ENCODE measurements at places on chromosomes 12 and 14. TPM values are rescaled to one million over a fixed set of nuclear protein-coding genes. Genes with fewer than 3 reads are reported as not detected.

GRCh38 chr12:68031174-68031573 lies 41.9 kb downstream of the IFNG-AS1 start:
- DNase-seq: no peak

DNA sequence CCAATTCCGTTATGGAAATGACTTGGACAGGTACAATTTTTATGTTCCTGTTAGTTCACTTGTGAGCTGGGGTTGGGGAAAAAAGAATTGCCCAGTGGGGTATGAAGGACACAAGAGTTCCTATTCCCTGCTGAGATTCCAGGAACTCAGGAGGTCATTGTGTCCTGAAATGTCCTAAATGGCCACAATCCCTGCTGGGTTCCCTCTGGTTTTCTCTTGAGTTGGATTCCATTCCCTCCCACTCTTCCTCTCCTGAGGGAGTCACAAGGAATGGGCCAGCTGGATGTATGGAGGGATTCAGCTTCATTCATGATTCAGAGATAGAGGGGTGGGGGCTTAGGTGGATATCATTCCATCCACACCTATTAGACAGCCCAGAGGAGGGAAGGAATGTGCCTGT lies 34.5 kb upstream of the DCD start:
- no peak for DNase-seq

Gene CEBPE
- 1.0 TPM for total RNA-seq

- no peak for DNase-seq
Measured at GRCh38 chr14:71725922-71726579, 206.2 kb upstream of the RGS6 start.

Gene FOXG1
- total RNA-seq: not detected

DNA sequence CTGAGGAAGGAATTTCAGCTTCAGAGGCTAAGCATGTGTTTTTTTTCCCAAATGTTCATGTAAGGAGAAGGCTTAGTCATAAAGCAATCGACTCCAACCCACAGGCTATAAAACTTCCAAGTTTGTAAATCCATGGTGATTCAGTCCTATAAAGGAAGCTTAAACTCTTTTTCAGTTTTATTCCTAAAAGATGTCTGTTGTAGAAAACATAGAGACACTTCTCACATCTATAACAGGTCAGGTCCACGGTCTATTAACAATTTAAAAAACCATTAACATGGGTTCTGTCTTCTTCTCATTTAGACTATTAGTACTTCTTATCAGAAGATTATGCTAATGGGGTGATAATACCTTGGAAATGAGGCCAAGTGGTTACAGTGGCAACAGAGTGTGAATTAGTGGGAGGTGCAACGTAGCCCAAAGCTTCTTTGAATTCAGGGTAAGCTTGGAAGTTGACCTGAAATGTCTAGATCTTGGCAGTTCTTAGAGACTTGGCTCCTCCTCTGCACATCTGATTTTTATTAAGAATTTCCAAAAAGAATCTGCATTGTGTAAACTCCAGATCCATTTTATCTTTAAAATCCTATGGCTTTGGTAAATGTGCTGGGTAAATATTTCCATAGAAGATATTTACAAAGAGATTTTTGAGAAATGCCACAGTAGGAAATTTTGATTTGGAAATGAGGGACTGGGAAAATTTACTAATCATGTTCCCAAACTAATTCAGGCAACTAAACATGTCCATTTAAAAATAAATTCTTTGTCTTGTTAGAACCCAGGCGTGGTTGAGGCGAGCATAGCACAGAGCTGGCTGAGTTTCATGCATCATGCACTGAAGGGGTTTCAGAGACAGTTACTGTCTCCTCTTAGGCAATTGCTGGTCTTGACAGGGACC lies 86.4 kb downstream of the EML1 start:
- DNase-seq: peak; percentile 19

Gene TCL1B
- not detected for total RNA-seq

Gene BICDL1
- 10.7 TPM for total RNA-seq

Gene INHBC
- not detected for total RNA-seq

DNA sequence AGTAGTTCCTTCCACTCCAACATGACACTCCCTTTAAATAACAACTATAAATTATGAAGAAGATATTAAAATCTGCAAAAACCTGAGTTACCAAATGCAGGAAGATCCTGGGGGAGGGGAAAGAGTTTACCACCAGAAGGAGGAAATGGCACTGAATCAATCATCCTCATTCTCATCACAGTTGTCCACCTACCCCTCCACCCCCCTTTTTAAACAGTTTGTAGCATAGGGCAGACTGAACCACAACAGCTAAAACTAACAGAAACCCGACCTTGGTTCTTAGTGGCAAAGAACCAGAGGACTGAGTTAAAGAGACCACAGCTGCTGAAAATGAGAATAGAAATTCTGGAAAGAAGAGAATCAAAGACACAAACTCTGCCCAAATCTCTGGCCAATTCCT lies 189.5 kb downstream of the MED13L start:
- DNase-seq: no peak

DNA sequence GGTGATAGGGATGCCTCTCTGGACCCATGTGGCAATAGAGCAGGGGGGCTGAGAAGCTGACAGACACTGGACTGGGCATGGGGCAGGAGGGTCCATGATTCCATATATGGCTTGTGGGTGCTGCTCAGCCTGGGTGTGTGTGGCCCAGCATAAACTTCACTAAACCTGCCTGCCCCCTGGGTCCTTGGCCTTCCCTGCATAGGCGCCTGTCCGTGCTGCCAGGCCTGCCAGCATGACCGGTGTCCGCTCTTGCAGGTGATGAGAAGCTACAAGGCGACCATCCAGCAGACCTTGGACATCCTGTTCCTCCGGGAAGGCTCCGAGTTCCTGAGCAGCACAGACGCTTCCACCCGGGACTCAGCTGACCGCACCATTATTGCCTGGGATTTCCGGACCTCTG lies 61.6 kb downstream of the BEGAIN start:
- no peak for DNase-seq
